NCI-H2107 (cell line): ENCODE measurements at places on chromosomes 7 and 10.
A peak's percentile ranks its signal among the peaks of the same experiment; 100 is the strongest.

DNA sequence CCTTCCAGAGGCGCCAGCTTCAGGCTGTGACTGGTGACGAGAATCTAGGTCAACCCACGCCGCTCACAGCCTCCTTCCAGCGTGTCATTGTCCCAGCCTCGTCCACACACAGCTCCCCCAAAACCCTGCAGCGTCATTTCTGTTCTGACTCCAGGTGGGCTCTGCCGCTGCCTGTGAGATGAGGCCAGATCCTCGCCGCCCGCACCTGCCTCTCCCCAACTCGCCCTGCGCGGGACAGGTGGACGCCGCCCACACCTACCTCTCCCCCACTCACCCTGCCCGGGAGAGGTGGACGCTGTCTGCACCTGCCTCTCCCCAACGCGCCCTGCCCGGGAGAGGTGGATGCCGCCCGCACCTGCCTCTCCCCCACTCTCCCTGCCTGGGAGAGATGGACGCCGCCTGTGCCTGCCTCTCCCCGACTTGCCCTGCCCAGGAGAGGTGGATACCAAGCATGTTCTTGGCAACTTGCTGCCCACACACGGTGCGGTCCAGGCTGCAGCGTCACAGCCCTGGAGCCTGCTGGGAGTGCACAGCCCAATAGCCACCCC, 32.0 kb upstream of the CFAP46 start:
- DNase-seq, result no peak

DNA sequence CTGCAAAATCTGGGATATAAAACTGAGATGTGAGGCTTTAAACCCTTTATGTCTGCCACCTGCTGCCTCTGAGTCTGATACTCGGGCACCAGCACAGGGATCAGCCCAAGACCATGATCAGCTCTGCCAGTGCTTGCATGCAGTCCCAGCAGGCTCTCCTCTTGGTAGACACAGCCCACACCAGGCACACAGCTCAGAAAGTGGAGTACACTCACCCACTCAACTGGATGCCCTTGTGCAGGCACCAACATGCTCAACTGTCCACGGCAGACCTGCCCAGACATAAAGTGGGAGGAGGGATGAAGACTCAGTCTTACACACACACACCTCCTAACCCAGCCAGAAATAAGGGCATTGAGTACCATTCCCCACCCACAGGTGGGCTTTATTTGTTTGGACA, 18.2 kb upstream of the MYH16 start:
- DNase-seq, result no peak

GRCh38 chr10:4648999-4649398, 177.0 kb upstream of the AKR1E2 start:
- DNase-seq, result no peak

DNA sequence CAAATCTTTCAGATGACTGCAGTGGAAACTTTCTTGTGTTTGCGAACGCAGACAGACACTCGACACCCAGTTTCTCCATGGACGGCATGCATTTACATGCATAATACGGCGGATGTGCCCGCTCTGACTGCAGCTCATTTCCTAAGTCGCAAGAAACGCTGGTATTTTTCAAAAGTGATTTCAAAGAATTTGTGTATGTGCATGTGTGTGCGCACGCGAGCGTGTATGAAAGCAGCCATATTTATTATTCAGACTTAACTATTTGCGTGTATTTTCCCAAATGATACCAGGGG, 436.5 kb upstream of the MGMT start:
- DNase-seq, result no peak

GRCh38 chr10:114408112-114408967, 4.0 kb upstream of the AFAP1L2 start:
- DNase-seq, result peak; percentile 9
